ENCODE measurements at places on chromosomes 1 and 21. TPM values are rescaled to one million over a fixed set of nuclear protein-coding genes. Genes with fewer than 3 reads are reported as not detected.

Gene GNAT2
- not detected for total RNA-seq

Gene IL20
- total RNA-seq: not detected

Gene XPR1
- 29.6 TPM for total RNA-seq

Gene CFAP74
- not detected for total RNA-seq

Gene CYP4A22
- total RNA-seq: not detected

Gene CD48
- not detected for total RNA-seq

Gene CELA3A
- total RNA-seq: not detected

Gene FTCD
- total RNA-seq: 1.1 TPM

Gene S100A8
- not detected for total RNA-seq

Gene C4BPA
- total RNA-seq: not detected

Gene TMEM222
- total RNA-seq: 38.2 TPM

Gene SETDB1
- 28.2 TPM for total RNA-seq

Gene NECTIN4
- 2.4 TPM for total RNA-seq

Gene TMEM240
- 1.1 TPM for total RNA-seq

Gene CBS
- total RNA-seq: 54.7 TPM

Gene GJA5
- not detected for total RNA-seq

Gene VANGL2
- total RNA-seq: 3.0 TPM

Gene CAPN2
- 170 TPM for total RNA-seq

- DNase-seq: no peak
Measured at GRCh38 chr1:115842948-115843347, 2.0 kb upstream of the NHLH2 start.

DNA sequence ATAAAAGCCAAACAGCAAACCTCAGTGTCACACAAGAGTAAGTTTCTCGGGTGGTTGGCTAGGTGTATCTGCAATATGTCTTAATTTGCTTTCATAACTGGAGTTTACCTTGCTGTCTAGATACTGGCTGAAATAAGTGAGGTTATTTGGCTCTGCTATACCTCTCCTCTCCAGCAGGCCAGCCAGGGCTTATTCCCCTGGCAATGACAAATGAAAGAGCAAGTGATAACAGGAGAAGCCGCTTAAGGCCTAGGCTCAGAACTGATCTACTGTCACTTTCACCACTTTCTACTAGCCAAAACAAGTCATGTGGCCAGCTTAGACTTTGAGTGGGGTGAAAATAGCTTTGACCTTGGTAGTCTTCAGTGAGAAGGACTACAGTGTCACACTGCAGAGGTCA is 4.8 kb upstream of the RPE65 start:
- DNase-seq: no peak

DNA sequence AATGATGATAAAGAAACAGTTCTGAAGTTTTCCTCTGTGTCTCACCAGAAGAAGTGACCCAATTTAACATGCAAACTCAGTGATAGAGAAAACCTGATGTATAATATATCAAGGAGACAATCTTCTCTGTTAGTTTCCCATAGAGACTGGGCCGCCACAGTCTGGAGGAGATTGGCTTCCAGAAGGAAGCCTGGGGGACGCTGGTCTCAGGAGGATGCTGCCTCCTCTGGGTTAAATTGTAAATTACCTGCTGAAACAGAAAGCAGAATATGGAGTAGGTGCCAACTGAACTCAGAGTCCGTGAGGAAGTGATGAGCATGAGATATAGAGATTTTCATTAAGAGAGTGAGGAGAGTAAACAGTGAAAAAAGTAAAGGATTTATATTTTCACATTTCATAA is 15.8 kb downstream of the OR14I1 start:
- no peak for DNase-seq

DNA sequence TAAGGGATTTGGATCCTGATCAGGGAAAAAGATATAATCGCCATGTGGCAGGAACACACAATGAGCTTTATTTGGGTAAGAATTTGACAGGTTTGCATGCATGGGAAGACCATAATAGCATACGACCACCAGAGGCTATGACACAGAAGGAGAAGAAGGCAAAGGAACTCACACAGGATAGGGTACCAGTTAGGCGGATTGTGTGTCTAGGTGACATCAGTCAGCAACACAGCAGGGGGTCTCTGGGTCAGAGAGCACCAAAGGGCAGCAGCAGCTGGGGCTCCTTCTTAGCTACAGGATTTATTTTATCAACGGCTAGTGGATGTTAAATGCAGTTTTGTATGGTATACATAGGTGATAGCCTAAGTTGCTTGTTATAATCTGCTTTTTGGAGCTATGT is 551.3 kb downstream of the KCNT2 start:
- DNase-seq: no peak

DNA sequence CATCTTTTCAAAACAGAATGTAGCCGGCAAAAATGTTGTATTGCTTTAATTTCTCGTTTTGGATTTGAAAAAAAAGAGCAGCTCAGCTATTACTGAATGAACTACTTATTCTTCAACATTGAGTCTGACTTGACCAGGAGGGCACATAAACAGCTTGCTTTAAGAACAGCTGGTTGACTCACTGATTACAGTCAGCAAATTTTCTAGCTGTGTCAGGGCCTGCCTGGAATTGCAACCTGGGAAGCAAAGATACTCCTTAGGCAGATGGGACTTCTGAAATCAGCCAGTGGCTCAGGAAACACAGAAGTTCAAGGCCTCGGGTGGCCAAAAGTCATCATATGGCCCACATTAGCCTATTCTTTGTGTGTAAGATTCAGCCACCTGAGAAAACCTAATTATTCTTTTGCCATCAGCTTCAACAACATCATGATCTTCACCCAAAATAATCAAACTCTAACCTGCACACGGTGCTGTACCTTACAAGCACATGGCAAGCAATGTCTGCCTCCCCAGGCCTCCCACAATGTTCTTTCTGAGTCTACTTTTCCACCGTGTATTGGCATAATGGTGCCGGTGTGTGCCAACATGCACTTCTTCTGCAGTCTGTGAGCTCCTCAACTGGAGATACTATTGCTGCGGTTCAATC is 307.2 kb downstream of the HHIPL2 start:
- no peak for DNase-seq

GRCh38 chr1:220566869-220567268 is 38.9 kb downstream of the MARK1 start:
- DNase-seq: no peak

- DNase-seq: peak; percentile 68
Measured at GRCh38 chr1:43414634-43415223, 25.0 kb downstream of the SZT2 start.

DNA sequence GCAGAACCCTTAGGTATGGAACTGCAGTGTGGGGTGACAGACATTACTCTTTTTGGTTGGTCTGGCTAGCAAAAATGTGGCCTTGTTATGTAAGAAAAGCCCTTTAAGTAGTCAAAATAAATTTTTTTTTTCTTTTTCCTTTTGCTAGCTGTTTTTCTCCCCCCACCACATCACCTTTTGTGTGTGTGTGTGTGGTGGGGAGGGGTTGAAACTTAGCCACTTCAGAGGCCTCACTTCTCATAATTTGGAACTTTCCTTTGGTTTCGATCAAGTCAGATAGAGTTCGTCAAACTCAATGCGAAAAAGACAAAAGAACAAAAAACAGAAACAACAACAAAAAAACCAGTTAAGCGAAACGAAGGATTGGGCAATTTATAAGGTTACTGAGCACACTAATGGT is 1.9 kb upstream of the PRMT2 start:
- DNase-seq: no peak

DNA sequence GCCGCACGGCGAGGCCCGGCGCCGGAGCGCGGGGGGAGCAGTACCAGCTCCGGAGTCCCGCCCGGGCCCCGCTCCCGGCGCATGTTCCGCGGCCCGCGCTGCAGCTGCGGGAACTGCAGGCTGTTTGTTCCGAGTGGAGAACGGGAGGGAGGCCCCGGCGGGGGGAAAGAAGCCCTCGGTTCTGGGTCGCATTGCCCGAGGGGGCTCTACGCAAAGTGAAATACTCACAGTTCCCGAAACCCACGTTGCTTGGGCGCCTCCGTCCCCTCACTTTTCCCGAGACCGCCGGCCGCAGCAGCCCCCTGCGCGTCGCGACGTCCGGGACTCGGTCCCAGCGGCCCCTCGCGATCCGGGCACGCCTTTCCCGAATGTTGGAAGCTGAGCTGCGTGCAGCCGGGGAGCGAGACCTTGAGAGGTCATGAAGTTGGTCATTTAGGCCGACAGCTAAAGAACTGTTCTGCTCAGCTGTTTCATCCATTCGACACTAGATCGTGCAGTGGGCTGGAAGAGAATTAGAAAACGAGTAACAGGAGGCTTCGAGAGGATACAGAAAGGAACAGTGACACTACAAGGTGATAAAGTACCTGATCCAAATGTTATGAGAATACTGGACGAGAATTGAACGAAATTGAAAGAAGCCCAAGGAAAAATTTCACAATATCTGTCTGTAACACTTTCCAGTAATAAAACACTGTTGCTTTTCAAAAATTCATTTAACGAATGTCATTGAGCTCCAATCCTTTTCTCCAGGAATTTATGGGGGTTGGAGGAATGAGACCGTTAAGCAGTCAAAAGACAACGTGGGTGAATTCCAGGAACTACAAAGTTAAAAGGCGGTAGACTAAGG is 657 bp upstream of the LIN9 start:
- DNase-seq: peak; percentile 44

DNA sequence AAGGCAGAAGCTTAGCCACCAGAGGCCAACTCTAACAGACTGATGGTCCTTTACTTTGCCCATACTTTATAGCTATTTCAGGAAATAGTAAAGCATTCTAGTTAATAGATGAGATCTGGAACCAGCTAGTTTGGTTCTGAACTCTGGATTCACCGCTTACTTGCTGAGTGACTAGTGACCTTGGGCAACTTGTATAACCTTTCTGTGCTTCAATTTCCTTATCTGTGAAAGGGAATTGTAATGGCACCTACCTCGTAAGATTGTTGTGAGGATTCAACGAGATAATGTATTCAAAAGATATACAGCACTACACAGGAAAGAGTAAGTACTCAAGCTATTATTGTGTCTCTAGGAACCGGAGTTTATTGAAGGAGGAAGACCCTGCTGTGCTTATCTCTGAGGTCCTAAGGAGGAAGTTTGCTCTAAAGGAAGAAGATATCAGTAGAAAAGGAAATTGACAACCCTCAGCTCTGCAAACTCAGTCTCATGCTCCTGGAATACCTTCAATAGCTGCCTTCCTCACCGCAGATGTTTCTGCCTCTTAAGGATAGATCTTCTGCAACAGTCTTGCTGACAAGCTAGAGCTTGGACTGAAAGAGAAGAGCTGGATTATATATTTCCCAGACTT is 11.9 kb downstream of the MTFR1L start:
- DNase-seq: no peak

GRCh38 chr1:118636004-118636403 is 352.1 kb downstream of the TBX15 start:
- no peak for DNase-seq

DNA sequence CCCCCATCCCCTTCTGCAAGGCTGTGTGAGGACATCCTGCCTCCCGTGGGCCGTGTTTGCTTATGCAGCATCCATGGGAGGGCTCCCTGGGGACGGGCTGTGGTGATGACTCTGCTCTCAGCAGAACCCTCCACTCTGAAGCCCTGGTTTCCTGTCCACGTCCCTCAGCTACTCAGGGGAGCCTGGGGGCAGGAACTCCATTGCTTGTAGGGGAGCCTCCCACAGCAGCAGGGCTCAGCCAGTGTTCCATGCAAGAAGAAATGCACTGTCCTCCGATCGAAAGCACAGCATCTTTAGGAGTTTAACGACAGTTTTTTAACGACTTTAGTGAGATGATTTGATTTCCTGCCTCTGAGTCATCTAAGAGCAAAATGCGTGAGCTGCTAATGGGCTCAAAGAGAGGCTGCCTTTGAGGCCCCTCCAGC is 8.3 kb upstream of the KCNAB2 start:
- no peak for DNase-seq

DNA sequence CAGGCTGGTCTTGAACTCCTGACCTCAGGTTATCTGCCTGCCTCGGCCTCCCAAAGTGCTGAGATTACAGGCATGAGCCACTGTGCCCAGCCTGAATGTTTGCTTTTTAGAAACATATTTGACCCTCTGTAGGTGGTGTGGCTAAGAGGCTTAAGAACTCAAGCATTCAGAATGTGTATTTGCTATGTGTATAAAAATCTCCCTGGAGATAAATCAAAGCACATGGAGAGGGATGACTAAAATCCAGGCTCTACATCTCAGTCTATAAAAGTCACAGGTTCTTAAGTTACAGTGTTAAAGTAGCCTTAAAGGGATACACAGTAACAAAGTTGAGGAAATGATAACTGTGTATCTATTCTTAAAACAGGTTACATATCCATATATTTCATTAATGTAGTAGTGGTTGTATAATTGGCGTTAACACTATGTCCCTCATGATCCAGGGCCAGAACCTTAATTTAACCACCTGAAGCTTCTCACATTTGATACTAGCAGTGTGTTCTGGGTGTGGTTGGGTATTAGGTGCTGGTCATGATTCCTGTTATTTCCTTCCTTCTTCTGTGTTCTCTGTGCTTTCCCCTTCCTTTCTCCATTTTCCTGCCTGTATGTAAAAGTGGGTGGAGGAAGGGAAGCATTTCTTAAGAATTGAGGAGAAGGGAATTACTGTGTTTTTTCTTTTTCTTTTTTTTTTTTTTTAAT is 16.2 kb downstream of the GIPC2 start:
- no peak for DNase-seq

- DNase-seq: no peak
Measured at GRCh38 chr1:206079135-206079534, 26.2 kb downstream of the RHEX start.

GRCh38 chr1:223792046-223792445 is 53.7 kb downstream of the TP53BP2 start:
- DNase-seq: no peak

DNA sequence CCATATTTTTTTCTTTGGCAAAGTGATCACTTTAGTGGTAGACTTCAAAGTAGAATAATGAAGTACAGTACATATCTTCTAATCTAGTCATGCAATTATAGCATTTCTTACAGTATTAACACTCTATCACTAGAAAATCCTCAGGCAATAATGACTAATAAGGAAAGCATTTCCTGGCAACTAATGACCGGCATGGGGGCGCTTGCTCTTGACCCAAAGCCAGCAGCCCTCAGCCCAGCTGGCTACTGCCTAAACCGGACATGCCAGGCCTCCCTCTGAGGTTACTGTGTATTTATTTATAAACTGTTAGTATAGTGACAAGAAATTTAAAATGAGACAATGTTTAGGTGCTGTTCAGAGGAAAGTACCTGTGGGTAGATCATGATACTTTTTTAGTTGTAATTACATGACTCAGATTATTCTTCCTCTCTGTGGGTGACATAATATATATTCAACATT is 633.8 kb downstream of the PTPRC start:
- peak; percentile 77 for DNase-seq

GRCh38 chr1:176501599-176501998 is 38.6 kb downstream of the PAPPA2 start:
- no peak for DNase-seq

- DNase-seq: peak; percentile 100
Measured at GRCh38 chr21:36156339-36156814, 247 bp upstream of the DOP1B start.

- no peak for DNase-seq
Measured at GRCh38 chr1:9593492-9594465, 5.1 kb downstream of the TMEM201 start.

GRCh38 chr1:21573971-21574465 is 64.8 kb downstream of the ALPL start:
- peak; percentile 95 for DNase-seq

All from G401 (cell line).